Smooth muscle cell of trachea (primary cell): ENCODE measurements at places on chromosomes 11 and 22. TPM values are rescaled to one million over a fixed set of nuclear protein-coding genes. Genes with fewer than 3 reads are reported as not detected.

The HEPN1 gene
- total RNA-seq, result not detected in 2 replicates

The PHLDA2 gene
- 2.3 and 5.5 TPM in 2 replicates for total RNA-seq

The GGTLC3 gene
- not detected in 2 replicates for total RNA-seq

The FOLH1 gene
- 0.17 TPM in 1 of 2 replicates, not detected in the other for total RNA-seq

The CDON gene
- total RNA-seq, result 7.9 and 19.8 TPM in 2 replicates

The NXPE2 gene
- total RNA-seq, result under 0.01 TPM in 1 of 2 replicates, not detected in the other

The PIH1D2 gene
- 1.5 and 4.4 TPM in 2 replicates for total RNA-seq

The ADM2 gene
- 0.87 and 2.3 TPM in 2 replicates for total RNA-seq

The DGCR6 gene
- 0.15 and 1.5 TPM in 2 replicates for total RNA-seq

The OTUB1 gene
- 43.0 and 60.2 TPM in 2 replicates for total RNA-seq

The MS4A6E gene
- total RNA-seq, result not detected in 2 replicates

The ZNF215 gene
- total RNA-seq, result 2.3 and 6.5 TPM in 2 replicates

The XKR3 gene
- under 0.01 and 0.15 TPM in 2 replicates for total RNA-seq

The CHRNA10 gene
- total RNA-seq, result 0.29 and 0.50 TPM in 2 replicates

The CACNA1I gene
- under 0.01 TPM in 1 of 2 replicates, not detected in the other for total RNA-seq

The WNT7B gene
- total RNA-seq, result 0.17 TPM in 1 of 2 replicates, not detected in the other

The OR52E6 gene
- total RNA-seq, result not detected in 2 replicates

The DBX1 gene
- total RNA-seq, result not detected in 2 replicates

The OR8G1 gene
- 0.17 TPM in 1 of 2 replicates, not detected in the other for total RNA-seq

The PPME1 gene
- 20.4 and 32.9 TPM in 2 replicates for total RNA-seq

The CWF19L2 gene
- 9.6 and 16.3 TPM in 2 replicates for total RNA-seq

The TPBGL gene
- total RNA-seq, result under 0.01 TPM in 1 of 2 replicates, not detected in the other

The CHID1 gene
- total RNA-seq, result 67.3 and 102 TPM in 2 replicates

The DTX4 gene
- total RNA-seq, result 4.4 and 9.3 TPM in 2 replicates

The PLEKHB1 gene
- 1.0 and 3.3 TPM in 2 replicates for total RNA-seq

The OR56B4 gene
- not detected in 2 replicates for total RNA-seq

The B4GALNT4 gene
- 3.3 and 4.7 TPM in 2 replicates for total RNA-seq

The SYCE3 gene
- total RNA-seq, result not detected in 2 replicates

The C11orf65 gene
- total RNA-seq, result 1.8 and 2.3 TPM in 2 replicates

The PNPLA3 gene
- 6.3 and 9.9 TPM in 2 replicates for total RNA-seq

The HTR3A gene
- total RNA-seq, result not detected in 2 replicates

The DNAJB7 gene
- not detected in 2 replicates for total RNA-seq

The HTR3B gene
- not detected in 2 replicates for total RNA-seq

The HIPK3 gene
- 80.9 and 109 TPM in 2 replicates for total RNA-seq

The SLC6A5 gene
- total RNA-seq, result under 0.01 TPM in 1 of 2 replicates, not detected in the other

The A4GALT gene
- total RNA-seq, result 35.8 and 43.2 TPM in 2 replicates

The MRGPRX4 gene
- not detected in 2 replicates for total RNA-seq
